ENCODE measurements at places on chromosomes 1 and 21.

GRCh38 chr1:216430744-216431143 lies 7.5 kb upstream of the USH2A start:
- H3K4me3 ChIP-seq, result no peak overlapping the region
- no peaks in the 10 kb centered on the region for H3K4me1 ChIP-seq
- H3K27me3 ChIP-seq, result no peaks in the 10 kb centered on the region
- DNase-seq, result no peak
- H3K36me3 ChIP-seq, result no peaks in the 10 kb centered on the region
- H3K27ac ChIP-seq, result no peak overlapping the region

DNA sequence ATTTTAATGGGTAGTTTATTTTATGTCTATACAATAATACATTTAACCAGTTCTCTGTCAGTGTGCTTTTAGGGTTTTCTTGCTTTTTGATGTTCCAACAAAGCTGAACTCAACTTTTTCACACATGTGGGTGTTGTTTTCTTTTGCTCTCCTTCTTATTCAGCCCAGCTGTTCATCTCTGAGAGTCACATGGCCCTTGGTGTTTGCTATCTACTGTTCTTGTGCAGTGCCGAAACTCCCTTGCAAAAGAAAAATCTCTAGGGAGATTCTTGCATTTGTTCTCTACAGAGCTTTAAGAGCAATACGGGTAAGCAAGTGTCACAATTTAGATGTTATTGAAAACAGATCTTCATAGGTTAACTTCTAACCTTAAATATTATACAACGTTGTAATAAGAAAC lies 281.1 kb upstream of the CXADR start:
- H3K4me3 ChIP-seq, result no peak overlapping the region
- no peaks in the 10 kb centered on the region for H3K36me3 ChIP-seq
- DNase-seq, result no peak
- H3K4me1 ChIP-seq, result no peaks in the 10 kb centered on the region
- no peak overlapping the region for H3K27ac ChIP-seq

DNA sequence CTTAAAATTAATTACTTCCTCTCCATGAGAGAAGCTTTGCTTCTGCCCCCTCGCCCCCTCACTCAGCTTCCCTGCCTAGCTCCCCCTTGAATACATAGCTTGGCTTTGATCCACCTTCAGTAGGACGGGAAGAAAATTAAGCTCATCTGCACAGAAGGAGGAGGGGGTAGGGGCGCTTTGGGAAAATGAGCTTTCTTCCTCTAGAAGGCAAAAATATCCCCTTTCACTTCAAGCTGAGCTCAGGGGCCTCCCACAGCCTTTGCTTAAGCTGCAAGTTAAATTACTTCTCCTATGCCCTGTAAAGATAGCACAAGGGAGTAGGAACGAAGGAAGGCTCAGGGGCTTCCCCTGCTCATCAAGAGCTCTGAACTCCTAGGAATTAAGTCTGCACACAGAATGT lies 65.2 kb upstream of the GOLT1A start:
- no peak overlapping the region for H3K4me3 ChIP-seq
- peaks cover 41% of the 10 kb centered on the region for H3K27me3 ChIP-seq
- DNase-seq, result no peak

DNA sequence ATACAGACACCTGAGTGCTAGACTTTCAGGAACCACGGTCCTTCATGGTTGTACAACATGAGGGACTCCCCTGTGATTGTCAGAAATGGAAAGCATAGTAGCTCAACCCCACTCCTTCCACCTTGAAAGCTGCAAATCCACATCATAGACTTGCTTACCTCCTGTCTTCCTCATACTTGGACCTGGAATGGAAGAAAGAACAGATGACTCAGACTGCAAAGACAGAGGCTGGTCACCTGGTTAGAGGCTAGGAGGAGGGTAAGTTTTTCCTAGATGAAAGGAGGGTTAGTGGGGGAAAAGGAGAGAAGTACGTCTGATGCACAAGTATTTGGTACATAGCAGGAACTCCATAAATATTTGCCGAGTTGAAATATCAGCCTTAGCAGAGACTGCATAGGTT lies 37.2 kb downstream of the LRRC71 start:
- no peak overlapping the region for H3K27ac ChIP-seq
- H3K4me3 ChIP-seq, result no peak overlapping the region
- H3K36me3 ChIP-seq, result peaks cover 42% of the 10 kb centered on the region
- no peaks in the 10 kb centered on the region for H3K27me3 ChIP-seq
- DNase-seq, result no peak

DNA sequence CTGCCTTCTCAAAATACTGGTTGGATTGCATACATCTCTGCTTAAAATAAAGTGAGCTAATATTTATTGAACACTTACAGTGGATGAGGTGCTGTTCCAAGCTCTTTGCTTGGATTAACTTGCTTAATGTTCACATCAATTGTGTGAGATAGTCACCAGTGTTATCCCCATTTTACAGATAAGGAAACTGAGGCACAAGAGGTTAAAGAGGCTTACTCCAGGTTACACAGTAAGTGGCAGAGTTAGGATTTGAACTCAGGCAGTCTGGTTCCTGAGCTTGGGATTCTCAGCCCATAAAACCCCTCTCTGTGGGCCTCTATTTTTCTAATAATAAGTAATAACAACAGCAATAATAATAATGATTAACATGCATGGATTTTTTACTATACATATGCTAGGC lies 13.6 kb upstream of the FAAH start:
- H3K4me3 ChIP-seq, result no peak overlapping the region
- H3K4me1 ChIP-seq, result no peaks in the 10 kb centered on the region
- DNase-seq, result no peak
- H3K27me3 ChIP-seq, result no peaks in the 10 kb centered on the region
- H3K36me3 ChIP-seq, result no peaks in the 10 kb centered on the region
- no peak overlapping the region for H3K27ac ChIP-seq

All from SK-N-SH (cell line).